ENCODE measurements at places on chromosomes 5 and 9.

- DNase-seq, result no peak
Measured at GRCh38 chr5:105536675-105537074, 1974.1 kb upstream of the NUDT12 start.

GRCh38 chr9:116450378-116451139 is 236.5 kb upstream of the TRIM32 start:
- DNase-seq, result no peak

DNA sequence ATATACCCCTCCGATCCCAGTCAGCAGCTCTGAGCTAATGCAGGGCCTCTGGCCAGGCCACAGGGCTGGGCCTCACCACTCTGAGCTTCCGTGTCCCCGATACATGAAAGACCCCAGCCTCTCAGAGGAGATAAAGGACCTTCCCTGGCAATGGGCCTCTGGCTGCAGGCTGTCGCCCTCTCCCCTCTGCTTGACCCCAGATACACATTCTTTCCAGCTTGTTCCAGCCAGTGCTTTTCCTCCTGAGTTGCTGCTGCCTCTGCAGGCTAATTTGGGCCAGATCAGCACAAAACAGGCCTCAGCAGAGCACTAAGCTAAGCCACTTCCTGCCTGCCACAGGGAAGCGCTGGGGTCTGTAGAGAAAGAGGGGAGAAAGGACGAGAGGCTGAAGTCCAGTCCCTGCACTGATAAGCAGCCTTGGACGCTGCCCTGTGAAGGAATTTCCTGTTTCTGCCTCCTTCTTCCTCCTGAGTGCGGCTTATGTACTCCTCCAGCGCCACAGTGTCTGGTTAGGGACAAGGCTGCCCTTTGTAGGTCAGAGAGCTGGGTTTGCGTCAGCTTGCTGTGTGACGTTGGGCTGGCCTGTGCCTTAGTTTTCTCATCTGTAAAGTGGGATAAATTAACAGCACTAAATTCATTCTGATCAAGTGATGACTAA is 73.0 kb upstream of the IL17B start:
- DNase-seq, result no peak

DNA sequence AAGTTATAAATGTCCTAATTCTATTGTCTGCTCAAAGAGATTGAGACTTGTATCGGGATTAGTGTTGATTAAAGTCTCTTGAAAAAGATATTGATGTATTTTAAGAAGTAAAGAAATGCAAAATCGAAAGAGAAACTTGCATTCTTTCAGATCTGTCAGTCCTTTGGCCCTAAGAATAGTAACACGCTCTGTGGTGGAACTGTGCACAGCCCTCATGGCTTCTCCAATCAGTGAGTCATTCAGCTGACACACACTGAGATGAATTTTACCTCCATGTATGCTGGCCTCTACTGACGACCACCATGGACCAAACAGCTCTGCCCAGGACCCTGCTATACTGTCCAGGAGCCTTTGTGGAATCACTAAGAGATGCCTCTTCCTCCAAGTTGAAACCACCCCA is 232.4 kb downstream of the ESM1 start:
- no peak for DNase-seq

Data from activated naive CD8-positive, alpha-beta T cell treated with anti-CD3 and anti-CD28 coated beads, Interleukin-2, amount 50 U/mL, for 16 hours (primary cell).